HuH-7.5 (cell line): ENCODE measurements at places on chromosomes 7 and 10.
A peak's percentile ranks its signal among the peaks of the same experiment; 100 is the strongest.

DNA sequence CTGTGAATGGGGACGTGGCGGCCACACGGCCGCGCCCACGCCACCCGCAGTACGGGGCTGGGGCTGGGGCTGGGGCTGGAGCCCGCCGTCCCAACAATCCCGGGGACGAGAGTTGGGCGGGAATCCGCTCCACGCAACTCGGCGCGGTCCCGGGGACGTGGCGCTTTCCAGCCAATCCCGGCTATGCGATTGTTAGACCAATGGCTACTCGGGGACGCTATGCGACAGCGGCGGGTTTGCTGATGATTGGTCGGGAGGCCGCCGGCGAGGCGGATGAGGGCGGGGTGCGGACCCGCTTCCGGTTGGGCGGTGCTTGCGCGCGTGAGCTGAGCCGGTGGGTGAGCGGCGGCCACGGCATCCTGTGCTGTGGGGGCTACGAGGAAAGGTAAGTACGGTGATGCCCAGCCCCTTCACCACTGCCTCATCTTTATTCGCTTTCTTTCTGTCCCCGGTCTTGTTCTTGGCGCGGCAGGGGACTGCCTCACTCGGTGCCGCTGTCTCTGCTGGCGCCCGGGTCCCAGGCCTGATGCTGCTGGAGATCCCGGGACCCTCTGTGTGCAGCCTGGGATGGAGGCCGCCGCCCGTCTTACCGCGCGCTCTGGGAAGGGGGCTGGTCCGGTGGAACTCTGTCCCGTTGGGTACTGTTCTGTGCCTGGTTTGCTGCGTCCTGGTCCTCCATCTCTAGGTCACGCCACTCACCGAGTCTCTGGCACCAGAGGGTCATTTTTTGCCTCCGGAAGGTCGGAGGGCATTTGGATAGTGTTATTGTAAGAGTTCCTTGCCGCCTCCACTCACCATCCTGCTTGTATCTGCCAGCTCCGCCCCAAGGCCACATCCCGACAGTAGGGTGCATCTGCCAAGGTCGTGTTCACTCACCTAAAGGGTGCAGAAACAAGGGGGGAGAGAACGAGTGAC is at the start of gene CALU:
Gene CALU, plus strand, starts transcription at position 312 of the 915 bp plus-strand sequence. CDS start 9,225 bp downstream, outside the sequence.
- peak; percentile 97 for DNase-seq

DNA sequence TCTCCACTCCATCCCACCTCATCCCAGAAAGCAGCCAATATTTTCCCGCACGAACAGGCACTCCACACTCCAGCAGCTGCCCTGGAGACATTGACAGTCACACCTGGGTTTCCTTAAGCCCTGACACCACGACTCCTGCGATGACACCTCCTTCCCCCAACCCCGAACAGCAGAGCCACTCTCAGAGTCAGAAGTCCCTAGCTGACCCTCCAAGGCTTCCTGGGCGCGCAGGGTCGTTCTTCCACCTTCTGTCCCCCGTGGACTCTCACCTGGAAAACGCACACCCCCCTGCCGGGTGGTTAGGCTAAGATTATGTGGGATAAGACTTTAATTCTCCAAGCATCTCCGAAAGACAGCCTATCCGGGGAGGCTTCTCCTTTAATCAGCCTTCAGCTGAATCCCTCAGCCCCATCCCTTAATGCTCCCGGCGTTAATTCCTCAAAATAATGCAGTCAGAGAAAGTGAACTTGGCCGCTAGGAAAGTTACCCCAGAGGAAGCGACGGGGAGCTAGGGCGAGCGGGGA is 1.1 kb downstream of the DENND11 start:
- peak; percentile 25 for DNase-seq

- no peak for DNase-seq
These were observed 347.1 kb upstream of the NRP1 start for GRCh38 chr10:33681595-33681994.

- no peak for DNase-seq
These were observed 4.6 kb downstream of the HMX3 start for GRCh38 chr10:123140164-123140982.

DNA sequence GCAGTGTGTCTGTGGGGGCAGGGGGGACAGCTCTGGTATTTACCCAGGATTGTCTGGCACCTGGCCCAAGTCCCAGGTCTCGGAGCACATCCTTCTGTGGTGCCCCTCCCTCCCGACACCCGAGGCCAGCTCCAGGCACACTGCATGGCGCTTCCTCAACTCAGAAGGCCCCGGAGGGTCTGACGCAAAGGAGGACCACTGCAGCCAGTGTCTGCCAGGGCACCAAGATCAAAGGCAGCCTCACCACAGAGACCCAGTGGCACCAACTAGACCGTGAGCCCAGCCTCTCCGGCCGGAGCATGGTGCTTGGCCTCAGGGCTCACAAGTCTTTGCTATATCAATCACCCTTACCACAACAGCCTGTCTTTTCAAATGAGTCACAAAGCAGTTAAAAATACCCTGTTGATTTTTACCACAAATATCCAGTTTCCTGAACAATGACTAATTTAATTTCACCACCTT is 99.3 kb upstream of the DDC start:
- no peak for DNase-seq

DNA sequence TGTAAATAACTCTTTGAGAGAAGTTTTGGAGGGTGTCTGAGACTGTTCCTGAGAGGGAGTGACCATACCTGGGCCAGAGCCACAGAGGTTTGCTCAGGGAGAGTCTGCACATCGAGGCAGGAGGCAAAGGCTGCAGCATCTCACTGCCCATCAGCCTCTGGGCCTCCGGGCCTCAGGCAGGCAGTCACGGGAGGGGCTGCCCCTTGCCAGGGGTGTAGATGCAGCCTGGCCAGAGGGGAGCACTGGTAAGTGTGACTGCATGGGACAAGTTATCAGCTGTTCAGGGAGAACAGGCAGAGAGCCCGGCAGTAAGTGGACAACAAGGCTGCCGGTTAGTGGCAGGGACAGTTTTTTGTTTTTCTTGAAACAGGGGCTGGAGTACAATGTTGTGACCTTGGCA is 55.9 kb downstream of the ZNF467 start:
- no peak for DNase-seq

GRCh38 chr10:116810120-116810500 is 39.2 kb upstream of the ENO4 start:
- no peak for DNase-seq

DNA sequence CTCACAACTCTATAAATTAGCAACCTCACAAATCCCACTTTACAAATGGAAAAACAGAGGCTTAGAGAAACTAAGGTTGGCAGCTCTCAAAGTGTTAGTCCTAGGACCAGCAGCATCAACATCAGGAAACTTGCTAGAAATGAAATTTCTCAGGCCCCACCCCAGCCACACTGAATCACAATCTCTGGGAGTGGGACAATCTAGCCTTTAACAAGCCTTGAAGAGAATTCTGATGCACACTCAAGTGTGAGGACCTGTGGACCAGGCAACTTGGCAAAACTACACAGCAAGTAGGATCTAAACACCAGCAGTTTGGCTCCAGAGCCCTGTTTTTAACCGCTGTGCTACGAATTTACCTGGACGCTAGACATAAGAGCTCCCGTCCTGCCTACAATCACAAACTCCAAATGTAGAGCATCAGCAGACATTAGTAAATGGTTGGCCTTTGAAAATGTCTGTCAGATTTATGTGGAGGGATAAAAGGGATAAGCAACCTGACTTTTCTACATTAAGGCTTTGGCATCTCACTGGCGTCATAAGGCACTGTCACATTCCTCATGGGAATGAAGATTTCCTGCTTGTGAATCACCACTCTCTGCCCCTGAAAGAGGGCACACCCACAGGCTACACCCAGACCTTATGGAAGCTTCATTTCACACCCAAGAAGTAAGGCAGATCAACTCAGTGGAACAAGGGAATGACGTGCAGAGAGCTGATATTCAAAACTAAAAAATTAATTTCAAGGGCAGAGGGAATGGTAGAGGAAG is 34.5 kb downstream of the PPP1R3C start:
- no peak for DNase-seq

DNA sequence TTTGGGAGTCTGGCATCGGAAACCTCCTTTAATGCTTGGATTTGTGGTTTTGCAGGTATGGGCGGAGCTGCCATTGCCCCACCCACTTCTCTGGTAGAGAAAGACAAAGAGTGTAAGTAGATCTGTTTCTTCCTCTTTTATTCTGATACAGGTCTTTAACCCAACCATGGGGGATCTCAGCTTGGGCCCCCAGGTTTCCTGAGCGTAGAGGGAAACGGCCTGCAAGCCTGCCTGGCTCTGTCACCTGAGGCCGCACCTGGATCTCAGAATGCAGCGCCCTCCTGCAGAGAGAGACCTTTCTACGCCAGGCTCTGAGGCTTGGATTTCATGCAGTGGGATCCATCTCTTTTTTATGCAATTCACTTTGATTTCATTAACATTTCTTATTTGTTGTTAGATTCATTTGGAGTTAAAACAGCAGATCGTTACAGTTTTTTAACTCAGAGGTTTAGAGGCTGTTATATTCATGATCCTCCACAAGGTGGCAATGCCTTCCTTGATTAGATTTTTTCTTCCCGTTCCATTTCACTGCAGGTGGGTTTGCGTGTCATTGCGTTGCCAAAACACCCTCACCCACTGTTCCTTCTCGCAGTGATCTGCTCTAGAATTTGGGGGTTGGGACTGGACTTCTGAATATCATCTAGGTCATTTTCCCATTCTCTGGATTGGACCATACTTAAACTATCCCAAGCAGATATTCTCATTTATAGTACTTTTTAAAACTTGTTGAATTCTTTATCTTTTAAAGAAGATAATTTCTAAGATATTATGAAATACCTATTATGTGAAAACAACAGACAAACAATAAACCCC is 20.0 kb downstream of the RBM17 start:
- DNase-seq: peak; percentile 34

DNA sequence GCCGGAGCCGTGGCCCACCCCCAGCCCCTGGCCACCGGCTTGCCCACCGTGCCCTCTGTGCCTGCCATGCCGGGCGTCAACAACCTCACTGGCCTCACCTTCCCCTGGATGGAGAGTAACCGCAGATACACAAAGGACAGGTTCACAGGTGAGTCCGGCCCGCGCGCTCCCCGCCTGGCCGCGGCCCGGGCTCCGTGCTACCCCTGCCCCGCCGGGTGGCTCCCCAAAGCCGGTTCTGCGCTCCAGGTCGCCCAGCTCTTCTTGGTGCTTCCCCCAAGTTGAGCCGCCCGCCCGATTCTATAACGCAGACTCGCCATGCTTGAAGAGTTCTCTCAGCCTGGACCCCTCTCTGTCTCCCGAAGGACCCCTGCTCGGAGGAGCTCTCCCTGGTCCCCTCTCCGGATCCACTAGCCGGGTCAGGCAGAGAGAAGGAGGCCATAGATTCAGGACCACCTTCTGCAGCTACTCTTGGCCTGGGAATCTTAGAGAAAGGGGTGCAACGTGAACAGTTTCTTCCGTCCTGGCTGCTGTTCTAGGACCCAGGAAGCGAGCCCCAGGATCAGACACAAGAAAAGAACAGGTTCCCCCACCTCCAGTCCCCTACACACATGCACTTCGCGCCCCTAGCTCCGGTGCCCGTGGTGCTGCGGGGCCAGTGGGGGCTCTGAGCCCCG is 999 bp downstream of the TLX1 start:
- DNase-seq: no peak

DNA sequence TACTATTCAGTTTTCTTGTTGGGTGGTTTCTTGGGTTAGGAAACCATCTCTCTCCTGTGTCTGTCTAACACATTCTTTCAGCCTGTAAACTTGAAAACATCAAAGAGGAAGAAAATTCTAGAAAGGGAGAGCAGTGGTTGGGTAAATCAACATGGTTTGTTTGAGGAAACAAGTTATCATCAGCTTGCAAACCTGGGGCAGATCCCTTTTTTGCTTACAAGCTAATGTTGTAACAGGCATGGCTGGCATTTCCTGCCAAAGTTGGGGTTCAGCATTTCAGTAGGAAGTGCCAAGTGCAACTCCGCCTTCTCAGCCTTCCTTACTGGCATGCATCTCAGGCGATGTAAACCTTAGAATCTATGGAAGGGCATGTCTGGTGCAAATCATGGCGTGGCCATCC is 112.6 kb downstream of the EEPD1 start:
- DNase-seq: no peak

DNA sequence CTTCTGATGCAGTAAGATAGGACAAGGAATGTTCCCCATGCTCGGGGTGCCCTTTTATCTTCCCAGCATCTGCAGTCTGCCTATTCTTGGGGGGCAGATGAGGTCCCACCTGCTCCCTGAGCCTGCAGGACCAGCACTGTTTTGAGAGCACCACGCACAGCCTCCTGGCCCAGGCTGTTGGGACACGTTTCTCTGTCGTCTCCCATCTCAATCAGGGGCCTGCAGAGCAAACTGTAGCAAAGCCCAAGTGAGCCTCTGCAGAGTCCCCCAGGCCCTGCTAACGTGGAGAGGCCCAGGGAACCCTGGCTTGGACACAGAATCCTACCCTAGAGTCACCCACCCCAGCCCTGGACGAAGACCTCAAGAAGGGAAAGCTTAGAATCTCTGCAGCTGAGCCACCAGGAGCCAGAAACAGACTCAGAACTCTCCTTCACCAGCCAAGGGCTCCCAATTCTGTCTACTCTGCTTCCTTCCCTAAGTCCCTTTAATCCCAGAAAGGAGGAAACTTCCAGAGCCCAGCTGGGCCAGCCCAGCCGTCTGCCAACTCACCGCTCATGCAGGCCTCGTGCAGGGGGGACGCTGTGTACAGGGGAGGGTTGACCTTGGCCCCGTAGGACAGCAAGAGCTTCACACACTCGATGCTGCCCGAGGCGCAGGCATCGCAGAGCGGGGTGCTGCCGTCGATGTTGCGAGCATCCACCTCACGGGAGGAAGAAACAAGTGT is 15.6 kb downstream of the ASB13 start:
- no peak for DNase-seq

- no peak for DNase-seq
These were observed 48.0 kb upstream of the CAMK2B start for GRCh38 chr7:44373418-44373740.

GRCh38 chr10:126171555-126171954 is 216.7 kb downstream of the ADAM12 start:
- no peak for DNase-seq

- no peak for DNase-seq
These were observed 106.0 kb downstream of the CXCL12 start for GRCh38 chr10:44278837-44279324.

DNA sequence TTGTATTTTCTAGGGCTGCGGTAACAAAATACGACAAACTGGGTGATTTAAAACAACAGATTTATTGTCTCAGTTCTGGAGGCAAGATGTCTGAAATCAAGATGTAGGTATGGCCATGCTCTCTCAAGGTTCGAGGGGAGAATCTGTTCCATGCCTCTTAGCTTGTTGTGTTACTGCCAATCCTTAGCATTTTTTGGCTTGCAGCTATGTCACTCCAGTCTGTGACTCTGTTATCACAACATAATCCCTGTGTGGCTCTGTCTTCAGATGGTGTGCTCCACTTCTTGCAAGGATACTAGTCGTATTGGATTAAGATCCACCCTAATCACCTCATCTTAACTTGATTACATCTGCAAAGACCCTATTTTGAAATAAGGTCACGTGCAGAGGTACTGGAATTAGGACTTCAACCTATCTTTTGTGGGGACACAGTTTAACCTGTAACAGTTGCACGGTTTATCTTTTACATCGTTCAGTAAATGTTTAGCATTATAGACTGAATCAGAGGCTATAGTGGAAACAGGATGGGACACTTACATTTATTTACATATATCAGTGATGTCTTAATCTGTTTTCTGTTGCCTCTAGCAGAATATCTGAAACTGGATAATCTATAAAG is 3.1 kb downstream of the C1GALT1 start:
- DNase-seq: no peak
